ENCODE measurements at places on chromosomes 7 and 10.

DNA sequence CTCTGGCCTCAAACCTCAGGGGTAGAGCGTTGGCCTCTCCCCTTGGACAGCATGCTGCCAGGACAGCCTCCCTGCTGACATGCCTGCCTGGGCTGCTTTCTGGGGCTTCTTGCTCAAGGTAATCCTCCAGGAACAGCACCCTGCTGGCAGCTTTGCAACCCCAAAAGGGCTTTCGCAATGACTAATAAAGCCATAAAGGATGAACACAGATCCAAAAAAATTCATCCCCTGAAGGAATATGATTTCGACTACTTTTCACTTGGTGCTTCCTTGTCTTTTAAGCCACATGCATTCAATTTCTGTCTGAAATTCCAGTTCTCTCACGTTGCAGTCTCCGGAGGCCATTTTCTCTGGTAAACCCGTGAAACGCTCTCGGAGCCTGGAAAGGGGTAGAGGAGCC lies 15.1 kb upstream of the SH3PXD2A start:
- DNase-seq, result no peak

DNA sequence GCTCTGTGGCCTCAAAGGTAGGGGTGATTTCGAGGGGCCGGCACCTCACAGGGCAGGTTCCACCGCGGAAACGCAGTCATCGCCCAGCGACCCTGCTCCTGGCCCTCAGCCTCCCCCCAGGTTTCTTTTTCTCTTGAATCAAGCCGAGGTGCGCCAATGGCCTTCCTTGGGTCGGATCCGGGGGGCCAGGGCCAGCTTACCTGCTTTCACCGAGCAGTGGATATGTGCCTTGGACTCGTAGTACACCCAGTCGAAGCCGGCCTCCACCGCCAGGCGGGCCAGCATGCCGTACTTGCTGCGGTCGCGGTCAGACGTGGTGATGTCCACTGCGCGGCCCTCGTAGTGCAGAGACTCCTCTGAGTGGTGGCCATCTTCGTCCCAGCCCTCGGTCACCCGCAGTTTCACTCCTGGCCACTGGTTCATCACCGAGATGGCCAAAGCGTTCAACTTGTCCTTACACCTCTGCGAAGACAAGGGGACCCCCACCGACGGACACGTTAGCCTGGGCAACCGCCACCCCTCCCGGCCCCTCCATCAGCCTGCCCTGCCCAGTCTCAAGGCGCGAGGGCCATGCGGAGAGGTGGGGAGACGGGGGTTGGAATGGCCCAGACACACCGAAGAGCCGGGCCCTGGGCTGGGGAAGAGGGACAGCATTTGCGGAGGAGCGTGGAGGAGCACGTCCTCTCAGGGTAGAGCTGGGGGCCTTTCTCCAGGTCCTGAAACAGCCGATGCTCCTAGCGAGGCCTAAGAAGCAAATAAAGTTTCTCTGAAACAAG lies 6.0 kb downstream of the SHH start:
- no peak for DNase-seq

- no peak for DNase-seq
These were observed 34.7 kb downstream of the TRRAP start for GRCh38 chr7:98913026-98913425.

DNA sequence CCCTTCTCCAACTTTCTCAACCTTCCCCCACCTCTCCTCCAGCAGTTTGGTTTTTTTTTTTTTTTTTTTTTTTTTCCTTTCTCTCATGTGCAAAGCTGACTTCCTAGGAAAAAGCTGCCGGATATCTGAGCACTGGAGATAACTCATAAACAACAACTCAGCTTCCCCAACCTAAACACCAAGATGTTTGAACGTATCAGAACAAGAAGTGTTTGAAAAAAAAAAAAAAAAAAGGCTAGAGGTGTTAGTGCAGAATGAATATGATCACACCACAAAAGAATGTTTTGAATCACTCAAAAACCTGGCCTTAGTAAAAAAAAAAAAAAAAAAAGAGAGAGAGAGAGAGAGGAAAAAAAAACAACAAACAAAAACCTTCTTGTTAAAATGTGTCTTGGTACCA lies 11.2 kb downstream of the GATA3 start:
- peak; percentile 97 for DNase-seq

DNA sequence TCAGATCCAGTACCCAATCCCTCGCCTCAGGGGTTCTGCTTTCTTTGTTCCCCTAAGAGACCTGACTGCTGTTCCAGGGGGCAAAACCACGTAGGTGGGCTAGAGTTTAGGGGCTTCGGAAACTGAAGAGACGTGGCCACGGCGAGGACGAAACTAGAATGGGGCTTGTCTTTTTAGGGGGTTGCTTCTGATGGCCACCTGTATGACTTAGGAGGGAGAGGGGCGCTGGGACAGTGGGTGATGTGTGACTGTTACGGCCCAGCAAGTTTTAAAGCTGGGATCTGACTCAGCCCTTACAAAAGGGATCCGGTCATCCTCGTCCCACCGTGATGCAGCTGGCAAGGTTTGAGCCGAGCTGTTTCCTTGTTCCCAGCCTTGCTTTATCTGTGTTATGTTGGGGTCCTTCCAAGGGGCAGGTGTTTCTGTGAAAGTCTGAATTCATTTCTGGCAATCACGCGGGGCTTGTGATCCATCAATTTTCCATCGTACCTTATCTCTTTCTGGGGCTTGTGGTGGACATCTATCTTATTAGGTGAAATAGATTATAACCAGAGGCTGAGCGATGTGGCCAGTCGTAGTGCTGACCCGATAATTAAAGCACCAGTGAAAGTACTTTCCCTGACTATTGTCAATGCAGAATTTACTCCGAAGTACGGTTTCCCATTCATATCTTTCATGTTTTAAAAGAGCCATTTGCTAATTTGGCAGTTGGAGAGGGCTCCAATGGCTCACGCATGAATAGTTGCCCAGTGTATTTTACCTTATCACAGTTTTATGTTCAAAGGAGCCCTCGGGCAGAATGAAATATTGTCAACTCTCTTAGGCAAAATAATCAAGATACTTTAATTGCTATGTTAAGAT lies 830 bp downstream of the MET start:
- no peak for DNase-seq

DNA sequence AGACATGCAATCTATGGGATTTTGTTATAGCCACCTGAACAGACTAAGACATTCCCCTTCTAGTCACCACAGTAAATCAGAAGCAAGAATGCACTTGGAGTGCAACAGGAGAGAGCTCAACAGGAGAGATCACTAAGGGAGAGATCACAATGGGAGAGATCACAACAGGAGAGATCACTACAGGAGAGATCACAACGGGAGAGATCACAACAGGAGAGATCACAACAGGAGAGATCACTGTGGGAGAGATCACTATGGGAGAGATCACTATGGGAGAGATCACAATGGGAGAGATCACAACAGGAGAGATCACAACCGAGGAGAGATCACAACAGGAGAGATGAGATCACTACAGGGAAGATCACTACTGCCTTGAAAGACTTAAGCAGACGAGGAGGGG lies 238.5 kb upstream of the PITRM1 start:
- no peak for DNase-seq

DNA sequence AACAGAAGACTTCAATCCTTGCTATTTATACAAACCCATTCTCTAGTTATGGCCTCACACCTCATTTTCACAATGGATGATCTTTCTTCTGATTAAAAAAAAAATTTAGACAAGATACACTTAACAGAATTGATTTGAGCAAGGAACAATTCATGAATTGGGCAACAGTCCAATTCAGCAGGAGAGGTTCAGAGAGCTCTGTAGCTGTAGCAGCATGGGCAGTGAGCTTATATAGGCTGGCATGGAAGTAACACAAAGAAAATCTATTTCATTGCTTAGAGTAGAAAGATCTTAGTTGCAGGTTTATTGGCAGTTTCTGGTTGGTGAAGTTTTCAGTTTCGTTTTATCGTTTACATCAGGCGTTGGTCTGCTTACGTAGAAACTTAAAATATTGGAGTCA lies 23.0 kb upstream of the LRGUK start:
- DNase-seq, result no peak

DNA sequence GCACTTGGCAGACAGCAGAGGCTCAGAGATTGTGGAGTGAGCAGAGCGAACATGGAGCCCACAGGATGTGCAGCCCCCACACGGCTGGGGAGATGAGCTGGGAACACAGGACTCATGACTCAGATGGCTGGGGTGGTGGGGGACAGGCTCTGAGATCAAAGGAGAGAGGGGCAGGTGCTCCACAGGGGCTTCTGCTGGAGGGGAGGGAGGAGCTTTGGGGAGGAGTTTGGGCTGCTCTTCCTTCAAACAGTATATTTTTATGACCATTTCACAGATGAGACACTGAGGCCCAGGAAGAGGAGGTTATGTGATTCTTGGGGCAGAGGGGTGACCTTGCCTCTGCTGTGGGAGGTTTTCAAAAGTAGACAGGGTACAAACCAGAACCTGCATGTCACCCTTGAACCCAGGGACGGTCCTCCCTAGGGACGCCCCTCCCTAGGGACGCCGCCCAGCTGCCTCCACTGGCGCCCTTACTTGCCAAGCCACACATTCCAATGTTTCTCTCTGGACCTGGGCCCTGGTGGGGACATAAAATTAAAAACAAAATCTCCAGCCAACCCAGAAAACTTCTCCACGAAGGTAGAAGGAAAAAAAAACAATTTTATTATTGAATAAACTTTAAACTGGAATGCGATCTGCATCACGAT lies 981 bp upstream of the CRYGN start:
- no peak for DNase-seq

DNA sequence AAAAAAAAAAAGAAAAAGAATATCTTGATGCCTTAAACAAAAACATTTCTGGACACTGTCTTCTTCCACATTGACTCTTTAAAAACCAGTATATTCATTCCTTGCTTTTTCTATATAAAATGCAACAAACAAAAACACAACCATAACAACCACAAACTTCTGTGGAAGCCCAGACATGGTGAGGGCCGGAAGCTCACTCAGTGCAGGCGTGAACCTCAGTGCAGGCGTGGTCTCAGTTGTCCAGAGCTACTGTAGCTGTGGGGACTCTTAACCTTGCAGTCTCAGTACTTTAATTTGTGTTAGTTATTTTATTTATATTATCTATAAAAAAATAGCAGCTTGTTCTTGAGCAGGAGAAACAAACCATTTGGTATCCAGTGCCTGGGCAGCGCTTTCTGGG lies 131.8 kb downstream of the DOCK1 start:
- DNase-seq, result no peak

- no peak for DNase-seq
These were observed 438.9 kb upstream of the PODXL start for GRCh38 chr7:131995324-131995723.

- no peak for DNase-seq
These were observed 22.1 kb downstream of the POLL start for GRCh38 chr10:101565936-101566332.

GRCh38 chr7:44256459-44256858 lies 55.7 kb downstream of the YKT6 start:
- DNase-seq, result no peak

GRCh38 chr10:18308600-18308999 lies 168.4 kb downstream of the CACNB2 start:
- no peak for DNase-seq

GRCh38 chr10:1872151-1872726 lies 134.9 kb upstream of the ADARB2 start:
- DNase-seq, result no peak

DNA sequence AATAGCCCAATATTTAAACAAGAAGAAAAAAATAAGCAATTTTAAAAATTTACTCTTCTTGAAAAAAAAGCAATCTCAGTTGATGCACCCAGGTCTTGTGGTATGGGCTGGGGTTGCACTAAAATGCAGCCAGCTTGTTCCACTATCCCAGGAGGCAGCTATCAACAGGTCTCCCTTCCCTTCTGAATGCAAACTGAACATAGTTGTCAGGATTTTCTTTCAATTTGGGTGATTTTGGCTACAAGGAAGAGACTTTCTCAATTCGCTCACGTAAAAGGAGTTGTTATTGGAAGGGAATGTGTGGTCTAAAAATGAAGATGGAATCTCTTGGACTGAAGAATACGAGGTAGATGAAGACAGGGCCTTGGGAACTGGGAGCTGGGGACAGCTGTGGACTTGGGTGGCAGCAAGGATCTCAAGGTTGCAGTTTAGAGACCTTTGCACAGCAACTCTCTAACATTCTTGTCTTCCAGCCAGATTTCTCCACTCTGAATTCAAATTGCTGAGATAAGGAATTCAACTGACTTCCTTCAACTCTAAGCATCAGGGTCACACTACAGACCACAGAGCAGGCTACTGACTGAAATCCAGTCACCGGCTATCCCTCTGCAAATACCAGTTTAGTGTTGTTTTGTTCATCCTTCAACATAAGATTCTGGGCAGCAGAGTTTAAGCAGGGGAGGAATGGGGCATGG lies 3.1 kb upstream of the TMEM26 start:
- no peak for DNase-seq

DNA sequence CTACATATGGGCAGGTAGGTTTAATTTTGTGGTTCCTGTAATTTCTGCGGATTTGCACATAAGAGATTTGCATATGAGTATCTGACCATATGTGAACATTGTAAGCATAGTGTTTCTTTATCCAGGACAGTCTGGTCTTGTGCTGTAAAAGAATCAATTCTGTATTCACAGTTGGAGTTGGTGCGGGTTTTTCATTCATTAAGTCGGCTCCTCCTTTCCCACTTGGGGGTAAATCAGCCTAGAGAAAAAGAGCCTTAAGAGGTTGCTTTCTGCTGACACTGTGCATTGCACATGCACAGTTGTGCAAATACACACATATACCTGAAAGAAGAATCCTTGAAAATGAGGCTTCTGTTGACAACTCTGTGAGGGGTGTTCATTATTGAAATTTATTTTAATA lies 6.1 kb upstream of the CYP26C1 start:
- no peak for DNase-seq

- DNase-seq, result no peak
These were observed 61.3 kb downstream of the TACC2 start for GRCh38 chr10:122050311-122050710.

DNA sequence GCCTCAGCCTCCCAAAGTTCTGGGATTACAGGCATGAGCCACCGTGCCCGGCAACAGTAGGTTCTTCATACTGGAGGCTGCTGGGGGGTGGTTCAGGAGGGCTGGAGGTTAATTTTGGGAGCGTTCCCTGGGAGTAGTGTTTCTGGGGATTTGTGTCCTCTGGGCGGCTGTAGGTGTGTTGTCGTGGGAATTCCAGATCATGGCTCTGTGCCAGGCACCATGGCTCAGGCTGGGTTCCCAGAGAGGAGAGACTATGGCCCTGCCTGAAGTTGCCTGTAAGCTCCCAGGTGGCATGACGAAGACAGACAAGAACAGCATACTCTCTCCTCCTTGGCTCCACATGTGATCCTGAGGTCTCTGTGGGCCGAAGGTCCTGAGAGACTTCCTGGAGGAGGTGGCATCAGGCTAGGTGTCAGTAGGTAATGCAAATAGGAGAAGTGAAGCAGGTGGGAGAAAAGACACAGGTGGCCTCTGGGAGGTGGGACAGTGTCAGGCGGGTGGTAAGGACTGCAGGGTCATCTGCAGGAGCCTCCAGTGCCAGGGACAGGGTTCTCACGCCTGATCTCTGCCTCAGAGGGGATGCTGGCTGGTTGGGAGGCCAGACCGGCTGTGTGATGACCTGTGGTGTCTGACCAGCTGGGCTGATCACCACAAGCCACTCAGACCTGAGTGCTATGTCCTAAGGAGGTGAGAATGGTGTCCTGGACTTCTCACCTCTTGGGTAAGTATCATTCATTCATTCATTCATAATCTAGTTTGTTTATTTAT lies 18.7 kb downstream of the CLIP2 start:
- no peak for DNase-seq
